Uterus (tissue), 4 donors: ENCODE measurements at places on chromosomes 2 and 18.

GRCh38 chr2:217475791-217476190 is 527.0 kb downstream of the TNS1 start:
- no peak overlapping the region for H3K4me3 ChIP-seq
- no peak overlapping the region for H3K27ac ChIP-seq
- no peaks in the 10 kb centered on the region for H3K36me3 ChIP-seq
- H3K27me3 ChIP-seq = no peaks in the 10 kb centered on the region
- H3K4me1 ChIP-seq = no peaks in the 10 kb centered on the region

- no peaks in the 10 kb centered on the region for H3K27me3 ChIP-seq
- no peaks in the 10 kb centered on the region for H3K36me3 ChIP-seq
- H3K4me3 ChIP-seq = no peak overlapping the region
- no peaks in the 10 kb centered on the region for H3K4me1 ChIP-seq
- no peak for DNase-seq
- H3K27ac ChIP-seq = no peak overlapping the region
Measured at GRCh38 chr2:145199042-145199441, 679.1 kb upstream of the ZEB2 start.

DNA sequence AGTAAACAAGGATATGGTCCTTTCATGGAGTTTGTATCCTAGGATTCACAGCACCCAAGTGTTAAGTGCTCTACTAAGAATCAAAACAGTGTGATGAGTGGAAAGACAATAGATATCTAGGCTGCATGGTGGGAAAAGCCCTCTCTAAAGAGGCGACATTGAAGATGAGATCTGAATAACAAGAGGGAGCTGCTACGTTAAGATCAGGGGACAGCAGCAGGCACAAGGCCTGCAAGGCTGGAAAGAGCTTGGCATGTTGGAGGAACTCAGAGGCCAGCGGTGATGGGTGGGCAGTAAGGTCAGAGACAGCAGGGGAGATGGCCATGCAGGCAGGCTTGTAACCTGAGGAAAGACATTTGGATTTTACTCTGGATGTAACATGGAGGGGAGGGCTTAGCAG is 177.5 kb downstream of the GFPT1 start:
- DNase-seq = no peak
- H3K27me3 ChIP-seq = no peaks in the 10 kb centered on the region
- H3K4me3 ChIP-seq = no peak overlapping the region
- H3K27ac ChIP-seq = no peak overlapping the region

GRCh38 chr2:186590350-186590758 is 498 bp downstream of the ITGAV start:
- no peaks in the 10 kb centered on the region for H3K36me3 ChIP-seq
- H3K27me3 ChIP-seq = no peaks in the 10 kb centered on the region
- H3K4me1 ChIP-seq = no peaks in the 10 kb centered on the region
- peak overlapping the region; percentile 90 for H3K4me3 ChIP-seq
- DNase-seq = no peak

GRCh38 chr2:218397820-218398436 is 1.7 kb upstream of the CTDSP1 start:
- no peaks in the 10 kb centered on the region for H3K4me1 ChIP-seq
- H3K4me3 ChIP-seq = peak overlapping the region; percentile 95
- peak overlapping the region; percentile 99 for H3K27ac ChIP-seq

GRCh38 chr18:37422596-37422995 is 143.0 kb downstream of the CELF4 start:
- no peak for DNase-seq
- H3K27ac ChIP-seq = no peak overlapping the region
- H3K4me1 ChIP-seq = no peaks in the 10 kb centered on the region
- H3K36me3 ChIP-seq = no peaks in the 10 kb centered on the region

DNA sequence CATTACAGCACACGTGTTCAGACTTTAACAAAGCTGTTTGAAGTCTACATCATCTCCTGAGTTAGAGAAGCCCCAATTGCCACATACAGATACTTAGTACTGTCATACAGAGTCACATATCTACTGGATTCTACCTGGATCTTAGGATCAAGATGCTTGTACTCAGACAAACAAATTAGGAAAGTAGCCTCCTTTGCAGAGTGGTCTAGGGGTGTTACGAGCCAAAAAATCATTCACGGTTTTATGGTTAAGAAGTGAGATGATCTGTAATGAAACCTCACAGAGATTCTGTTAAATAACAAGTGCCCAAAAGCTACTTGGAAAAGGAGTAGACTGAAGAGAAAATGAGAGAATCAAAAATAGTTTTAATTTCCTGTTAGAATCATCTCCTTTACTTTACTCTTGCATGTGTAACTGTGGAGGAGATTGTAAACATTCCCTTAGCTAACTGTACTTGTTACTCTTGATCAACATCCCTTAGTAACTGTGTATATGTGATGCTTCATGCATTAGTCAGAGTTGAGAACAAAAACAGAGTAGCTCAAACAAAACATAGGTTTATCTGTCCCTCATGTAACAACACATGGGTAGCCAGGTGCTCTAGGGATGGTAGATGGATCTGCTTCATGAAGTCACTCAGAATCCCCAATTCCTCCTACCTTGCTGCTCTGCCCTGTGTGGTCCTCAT is 16.4 kb upstream of the IL1RL1 start:
- H3K27me3 ChIP-seq = no peaks in the 10 kb centered on the region
- no peaks in the 10 kb centered on the region for H3K36me3 ChIP-seq
- H3K27ac ChIP-seq = no peak overlapping the region
- no peak overlapping the region for H3K4me3 ChIP-seq
- DNase-seq = no peak
- H3K4me1 ChIP-seq = no peaks in the 10 kb centered on the region

DNA sequence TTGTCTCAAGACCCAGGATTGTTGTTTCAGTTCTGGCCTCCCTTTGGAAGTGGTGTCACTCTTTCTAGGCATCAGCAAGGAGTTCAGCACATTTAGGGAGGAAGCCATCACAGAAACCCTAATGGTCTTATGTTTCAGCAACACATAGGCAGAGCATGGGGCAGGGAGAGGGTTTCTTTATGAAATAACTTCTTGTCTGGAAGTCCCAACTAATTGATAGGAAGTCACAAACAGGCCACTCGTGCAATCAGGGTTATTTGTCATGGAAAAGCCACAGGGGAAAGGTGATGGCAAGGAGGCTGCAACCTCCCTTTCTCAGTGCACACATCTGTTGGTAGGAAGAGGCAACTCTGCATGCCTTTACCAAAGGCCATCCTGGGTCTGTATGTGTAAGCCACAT is 103.0 kb downstream of the BCL11A start:
- no peak for DNase-seq
- H3K4me3 ChIP-seq = no peak overlapping the region
- no peaks in the 10 kb centered on the region for H3K27me3 ChIP-seq
- H3K27ac ChIP-seq = no peak overlapping the region
- no peaks in the 10 kb centered on the region for H3K4me1 ChIP-seq
